ENCODE measurements at places on chromosomes 5 and 9.
A peak's percentile ranks its signal among the peaks of the same experiment; 100 is the strongest.

DNA sequence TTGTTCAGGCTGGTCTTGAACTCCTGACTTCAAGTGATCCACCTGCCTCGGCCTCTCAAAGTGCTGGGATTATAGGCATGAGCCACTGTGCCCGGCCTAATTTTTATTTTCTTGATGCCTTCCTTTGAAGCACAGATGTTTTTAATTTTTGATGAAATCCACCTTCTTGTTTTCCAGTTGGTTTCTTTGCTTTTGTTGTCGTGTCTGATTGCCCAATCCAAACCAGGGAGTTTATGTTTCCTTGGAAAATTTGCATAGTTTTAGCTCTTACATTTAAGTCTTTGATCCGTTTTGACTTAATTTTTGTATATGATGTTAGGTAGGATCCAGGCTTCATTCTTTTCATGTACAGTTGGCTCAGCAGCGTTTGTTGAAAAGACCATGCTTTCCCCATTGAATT is 15.2 kb downstream of the EHMT1 start:
- DNase-seq: no peak

DNA sequence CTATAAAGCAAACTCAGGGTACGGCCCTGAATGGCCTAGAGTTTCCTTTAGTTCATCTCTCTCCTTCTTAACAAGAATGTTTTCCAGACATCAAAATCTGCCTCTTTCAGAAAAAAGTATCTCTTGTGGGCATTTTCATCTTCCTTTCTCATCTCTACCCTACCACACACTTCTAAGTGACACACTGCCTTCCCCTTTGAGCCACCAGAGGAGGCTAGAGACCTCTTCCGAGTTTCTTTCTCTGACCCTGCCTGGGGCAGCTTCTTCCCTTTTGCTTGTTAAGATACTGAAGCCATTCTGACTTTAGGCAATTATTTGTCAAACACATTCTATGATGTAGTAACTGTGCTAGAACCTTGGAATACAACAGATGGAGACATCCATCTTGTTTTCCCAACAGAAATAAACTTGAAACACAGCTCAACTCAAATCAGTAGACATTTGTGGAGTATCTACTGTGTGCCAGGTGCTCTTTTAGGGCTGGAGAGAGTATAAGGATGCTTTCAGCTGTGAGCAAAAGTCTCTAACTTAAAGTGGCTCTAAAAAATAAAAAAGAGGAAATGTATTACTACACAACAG is 8.6 kb upstream of the SV2C start:
- peak; percentile 5 for DNase-seq

- peak; percentile 60 for DNase-seq
Measured at GRCh38 chr5:67221487-67222242, 25.1 kb upstream of the CD180 start.

- no peak for DNase-seq
Measured at GRCh38 chr5:137572042-137572695, 73.0 kb upstream of the SPOCK1 start.

DNA sequence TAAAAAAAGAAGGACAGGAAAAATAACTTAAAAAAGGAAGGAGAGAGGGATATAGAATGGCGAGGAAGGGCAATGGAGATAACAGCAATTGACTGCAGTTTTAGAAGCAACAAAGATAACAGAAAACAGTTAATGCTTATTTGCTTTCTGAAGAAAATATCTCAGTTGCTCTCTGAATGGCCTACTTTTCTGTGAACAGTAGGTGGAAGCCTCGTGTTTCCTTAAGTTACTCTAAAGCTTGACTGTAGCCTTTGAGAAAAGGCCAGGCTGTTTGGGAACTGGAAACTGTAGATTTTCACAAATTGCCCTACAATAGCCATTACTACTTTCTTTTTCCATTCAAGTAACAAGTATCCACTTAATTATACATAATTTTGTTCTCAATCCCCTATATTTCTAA is 404.5 kb downstream of the YTHDC2 start:
- DNase-seq: no peak

- DNase-seq: no peak
Measured at GRCh38 chr5:29203049-29203448, 1990.4 kb upstream of the CDH6 start.

- no peak for DNase-seq
Measured at GRCh38 chr5:154103233-154103632, 64.5 kb downstream of the MFAP3 start.

- DNase-seq: no peak
Measured at GRCh38 chr5:184471-184870, 6.8 kb upstream of the LRRC14B start.

DNA sequence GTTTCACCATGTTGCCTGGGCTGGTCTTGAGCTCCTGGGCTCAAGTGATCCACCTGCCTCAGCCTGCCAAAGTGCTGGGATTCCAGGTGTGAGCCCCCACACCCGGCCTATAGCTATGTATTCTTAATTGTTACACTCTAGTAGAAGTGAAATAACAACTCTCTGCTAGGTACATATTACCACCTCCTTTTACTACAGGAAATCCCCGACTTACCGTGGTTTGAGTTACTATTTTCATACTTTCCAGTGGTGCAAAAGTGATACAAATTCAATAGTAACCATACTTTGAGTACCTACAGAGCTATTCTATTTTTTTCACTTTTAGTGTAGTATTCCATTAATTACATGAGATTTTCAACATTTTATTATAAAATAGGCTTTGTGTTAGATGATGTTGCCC is 719 bp downstream of the ARL14EPL start:
- DNase-seq: no peak

- no peak for DNase-seq
Measured at GRCh38 chr9:35717132-35717870, 14.7 kb downstream of the TLN1 start.

- DNase-seq: no peak
Measured at GRCh38 chr5:12861886-12862654, 957.8 kb upstream of the CTNND2 start.

GRCh38 chr5:62737766-62738165 is 159.1 kb downstream of the LRRC70 start:
- DNase-seq: no peak

- no peak for DNase-seq
Measured at GRCh38 chr5:171263181-171263580, 45.9 kb upstream of the TLX3 start.

- no peak for DNase-seq
Measured at GRCh38 chr5:131228646-131229045, 35.2 kb upstream of the CDC42SE2 start.

GRCh38 chr5:125376059-125376641 is 629.7 kb upstream of the ZNF608 start:
- no peak for DNase-seq

DNA sequence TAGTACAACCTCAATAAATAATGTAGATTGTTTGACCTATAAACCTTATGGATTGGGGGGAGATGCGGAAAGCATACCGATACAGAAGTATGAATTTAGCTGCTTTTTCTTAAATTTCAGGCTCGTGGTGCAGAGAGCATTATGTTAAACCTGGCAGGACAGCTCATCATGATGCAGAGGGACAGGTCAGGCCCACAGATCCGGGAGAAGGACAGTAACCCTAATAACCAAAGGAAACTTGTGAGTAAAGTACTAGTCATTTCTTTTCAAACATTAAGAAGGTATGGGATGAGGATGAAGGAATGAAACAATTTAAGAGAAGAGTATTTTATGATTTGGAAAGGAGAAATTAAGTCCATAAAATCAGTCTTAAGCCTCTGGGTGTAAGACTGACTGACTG is 70.5 kb downstream of the ERMP1 start:
- DNase-seq: no peak

DNA sequence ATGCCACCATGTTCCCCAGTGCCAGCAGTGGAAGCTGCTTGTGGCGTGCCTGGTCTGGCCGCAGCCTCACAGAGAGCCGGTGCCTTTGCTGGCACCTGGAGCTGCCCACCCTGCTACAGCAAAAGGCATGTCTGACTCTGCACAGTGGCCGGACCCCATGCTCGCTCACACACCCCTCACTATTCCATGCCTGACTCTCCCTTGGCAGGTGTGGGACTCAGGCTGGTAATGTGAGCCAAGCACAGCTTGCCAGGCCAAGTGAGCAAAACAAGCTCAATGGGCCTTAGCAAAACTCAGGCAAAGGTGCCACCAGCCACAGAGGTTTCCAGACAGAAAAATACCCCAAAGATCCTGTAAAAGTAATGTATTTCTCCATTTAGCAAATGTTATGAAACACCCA is 15.5 kb downstream of the GNA14 start:
- no peak for DNase-seq
